SHP77 treated with DMSO at 0.1 percent for 48 hours (cell line): ENCODE measurements at places on chromosomes 3 and 15.

DNA sequence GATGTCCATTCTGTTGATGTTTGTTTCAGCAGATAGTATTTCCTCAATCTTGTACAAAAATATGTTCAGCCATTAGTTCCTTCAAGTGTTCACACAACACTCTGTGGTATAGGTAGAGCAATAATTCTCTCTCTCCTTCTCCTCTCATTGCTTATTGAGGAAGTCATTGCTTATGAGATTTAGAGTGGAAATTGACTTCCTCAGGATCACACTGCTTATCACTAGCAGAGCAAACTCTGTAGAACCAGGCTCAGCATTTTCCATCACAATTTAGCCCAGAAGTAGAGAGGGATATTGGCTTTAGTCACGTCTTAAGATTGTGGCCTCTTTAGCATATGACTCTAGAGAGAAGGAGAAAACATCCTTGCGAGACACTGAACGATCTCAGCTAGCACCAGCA, 31.2 kb downstream of the RAB11A start:
- no peak for DNase-seq

GRCh38 chr3:35708394-35709271, 69.3 kb downstream of the ARPP21 start:
- DNase-seq: no peak

DNA sequence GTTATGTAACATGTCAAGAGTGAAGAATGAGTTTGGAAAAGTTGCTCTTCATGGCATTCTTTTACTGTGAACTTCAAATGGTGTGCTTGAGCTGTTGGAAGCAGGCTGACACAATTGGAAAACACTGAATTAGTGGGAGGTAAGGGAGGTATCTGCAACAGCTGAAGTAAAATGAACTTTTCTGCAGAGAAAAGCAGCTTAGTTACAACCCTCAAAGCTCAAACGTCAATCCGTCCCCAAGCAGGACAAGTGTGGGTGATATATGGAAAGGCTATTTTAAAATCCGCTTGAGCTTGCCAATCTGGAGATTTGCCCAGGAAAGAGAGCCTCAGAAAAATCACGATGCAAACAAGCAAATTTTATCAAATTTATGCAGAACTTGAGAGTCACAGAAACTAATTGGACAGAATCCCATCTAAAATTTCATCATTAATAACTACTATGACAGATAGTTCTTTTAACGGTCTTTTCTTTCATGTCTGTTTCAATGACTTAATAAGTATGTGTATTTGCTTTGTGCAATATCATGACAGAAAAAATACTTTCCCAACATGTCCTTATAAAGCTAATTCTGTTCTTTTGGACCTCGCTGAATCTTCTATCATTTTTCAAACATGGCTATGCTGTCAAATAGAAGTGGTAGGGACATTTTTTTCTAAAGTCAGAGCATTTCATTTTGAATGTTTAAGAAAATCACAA, 266.6 kb upstream of the SLITRK3 start:
- no peak for DNase-seq

DNA sequence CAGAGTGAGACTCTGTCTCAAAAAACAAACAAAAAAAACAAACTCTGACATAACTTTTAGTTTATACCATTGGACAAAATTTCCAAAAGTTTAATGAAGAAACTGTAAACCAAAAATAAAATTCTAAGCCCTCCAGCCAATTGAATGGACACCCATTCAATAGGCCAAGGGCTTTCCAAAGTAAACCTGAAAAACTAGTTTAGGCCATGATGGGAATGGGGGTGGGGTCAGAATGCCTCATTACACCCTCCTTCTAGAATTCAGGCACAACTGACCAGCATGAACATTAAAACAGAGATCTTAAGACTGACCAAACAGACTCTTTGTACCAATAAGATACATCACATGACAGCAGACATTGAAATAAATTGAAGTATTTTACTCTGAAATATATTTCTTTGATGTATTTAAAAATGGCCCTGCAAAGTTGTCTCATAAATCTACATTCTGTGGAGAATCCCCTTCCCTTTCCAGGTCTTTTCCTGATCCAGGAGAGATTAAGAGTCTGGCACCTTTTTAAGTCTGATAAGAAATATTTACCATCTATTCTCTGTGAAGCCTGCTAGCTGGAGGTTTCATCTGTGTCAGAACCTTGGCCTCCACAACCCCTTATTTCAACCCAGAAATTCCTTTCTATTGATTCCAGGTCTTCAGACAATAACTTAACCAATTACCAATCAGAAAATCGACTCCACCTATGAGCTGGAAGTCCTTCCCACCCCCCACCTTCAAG, 15.7 kb downstream of the THOC7 start:
- no peak for DNase-seq
